Activated T-helper 2 cell treated with anti-CD3 and anti-CD28 coated beads, Interferon-gamma antibody, Interleukin-2, Interleukin-4, amounts not matched to agents 10 μg/mL and 5 μg/mL and 100 μg/mL, durations not matched to agents 14 hours and 24 hours and 36 hours (primary cell): ENCODE measurements at places on chromosomes 5 and 9. TPM values are rescaled to one million over a fixed set of nuclear protein-coding genes. Genes with fewer than 3 reads are reported as not detected.

GRCh38 chr9:15156241-15156640, 150.8 kb downstream of the TTC39B start:
- no peaks in the 10 kb centered on the region for H3K36me3 ChIP-seq
- peaks cover 10% of the 10 kb centered on the region for H3K27me3 ChIP-seq
- no peaks in the 10 kb centered on the region for H3K4me1 ChIP-seq
- no peak overlapping the region for H3K4me3 ChIP-seq
- no peak overlapping the region for H3K27ac ChIP-seq

DNA sequence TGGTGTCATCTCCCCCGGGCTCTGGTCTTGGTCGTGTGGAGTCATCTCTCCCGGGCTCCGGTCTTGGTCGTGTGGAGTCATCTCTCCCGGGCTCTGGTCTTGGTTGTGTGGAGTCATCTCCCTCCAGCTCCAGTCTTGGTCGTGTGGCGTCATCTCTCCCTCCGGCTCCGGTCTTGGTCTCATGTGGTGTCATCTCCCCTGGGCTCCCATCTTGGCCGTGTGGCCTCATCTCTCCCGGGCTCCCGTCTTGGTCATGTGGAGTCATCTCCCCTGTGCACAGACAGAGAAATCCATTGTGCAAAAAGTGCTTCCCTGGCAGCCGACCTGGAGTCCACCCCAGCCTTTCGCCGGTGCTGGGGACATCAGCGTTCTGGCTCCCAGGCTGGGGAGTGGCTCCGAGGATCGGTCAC, 91.1 kb upstream of the CACNA1B start:
- H3K4me3 ChIP-seq = no peak overlapping the region
- no peaks in the 10 kb centered on the region for H3K27me3 ChIP-seq
- H3K4me1 ChIP-seq = peaks cover 2% of the 10 kb centered on the region
- H3K27ac ChIP-seq = no peak overlapping the region
- peaks cover 55% of the 10 kb centered on the region for H3K36me3 ChIP-seq

DNA sequence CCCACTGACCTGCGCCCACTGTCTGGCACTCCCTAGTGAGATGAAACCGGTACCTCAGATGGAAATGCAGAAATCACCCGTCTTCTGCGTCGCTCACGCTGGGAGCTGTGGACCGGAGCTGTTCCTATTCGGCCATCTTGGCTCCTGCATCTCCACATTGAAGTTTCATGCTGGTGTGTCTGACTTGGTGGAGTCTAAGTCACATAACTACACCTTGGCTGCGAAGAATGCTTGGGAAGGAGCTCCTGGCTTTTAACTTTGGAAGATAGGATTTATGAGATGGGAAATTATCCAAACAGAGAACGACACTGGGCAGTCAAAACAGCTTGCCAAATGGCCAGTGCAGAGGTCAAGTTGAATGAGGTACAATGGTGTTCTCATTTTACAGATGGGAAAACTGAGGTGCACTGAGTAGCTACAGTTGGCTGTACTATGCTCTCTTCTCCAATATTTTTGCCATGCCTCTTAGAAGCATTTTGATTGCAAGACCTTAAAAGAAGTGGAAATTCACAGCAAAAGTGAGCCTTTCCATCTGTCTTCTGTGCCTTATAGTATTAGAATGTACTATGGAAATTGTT, 36.7 kb downstream of the CCDC192 start:
- no peaks in the 10 kb centered on the region for H3K4me1 ChIP-seq
- peaks cover 3% of the 10 kb centered on the region for H3K27me3 ChIP-seq
- H3K36me3 ChIP-seq = no peaks in the 10 kb centered on the region
- H3K4me3 ChIP-seq = no peak overlapping the region

DNA sequence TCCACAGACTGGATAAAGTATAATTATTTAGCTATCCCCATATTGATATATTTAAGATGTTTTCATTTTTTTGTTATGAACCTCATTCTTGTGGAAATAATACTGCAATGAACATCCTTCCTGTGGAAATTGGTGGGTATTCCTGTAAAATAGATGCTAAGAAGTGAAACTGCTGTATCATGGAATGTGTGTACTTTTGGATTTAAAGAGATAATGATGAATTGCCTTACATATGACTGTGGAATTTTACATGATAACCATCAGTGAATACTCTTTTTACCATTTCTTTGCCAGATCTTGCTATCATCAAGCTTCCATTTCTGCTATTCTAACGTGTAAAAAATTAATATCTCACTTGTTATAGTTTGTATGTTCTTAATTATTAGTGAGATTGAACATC, 847.9 kb downstream of the EFNA5 start:
- H3K36me3 ChIP-seq = no peaks in the 10 kb centered on the region
- no peak overlapping the region for H3K4me3 ChIP-seq
- DNase-seq = no peak
- no peaks in the 10 kb centered on the region for H3K4me1 ChIP-seq

GRCh38 chr5:119404033-119404432, 48.2 kb downstream of the TNFAIP8 start:
- no peak overlapping the region for H3K27ac ChIP-seq
- no peak for DNase-seq
- H3K36me3 ChIP-seq = peaks cover 3% of the 10 kb centered on the region

Gene HTR4
- total RNA-seq = not detected in 2 replicates

GRCh38 chr9:134369416-134370212, 43.4 kb downstream of the RXRA start:
- H3K27me3 ChIP-seq = no peaks in the 10 kb centered on the region
- H3K36me3 ChIP-seq = no peaks in the 10 kb centered on the region
- no peak for DNase-seq
- H3K4me3 ChIP-seq = no peak overlapping the region

GRCh38 chr9:90727488-90727887, 74.1 kb upstream of the SYK start:
- no peak overlapping the region for H3K4me3 ChIP-seq
- peaks cover 17% of the 10 kb centered on the region for H3K27me3 ChIP-seq
- H3K4me1 ChIP-seq = no peaks in the 10 kb centered on the region
- no peak overlapping the region for H3K27ac ChIP-seq
- no peaks in the 10 kb centered on the region for H3K36me3 ChIP-seq

- DNase-seq = no peak
- no peaks in the 10 kb centered on the region for H3K36me3 ChIP-seq
- no peak overlapping the region for H3K27ac ChIP-seq
- H3K27me3 ChIP-seq = no peaks in the 10 kb centered on the region
- no peak overlapping the region for H3K4me3 ChIP-seq
These were observed 829.1 kb downstream of the PTPRD start for GRCh38 chr9:9783711-9784110.

DNA sequence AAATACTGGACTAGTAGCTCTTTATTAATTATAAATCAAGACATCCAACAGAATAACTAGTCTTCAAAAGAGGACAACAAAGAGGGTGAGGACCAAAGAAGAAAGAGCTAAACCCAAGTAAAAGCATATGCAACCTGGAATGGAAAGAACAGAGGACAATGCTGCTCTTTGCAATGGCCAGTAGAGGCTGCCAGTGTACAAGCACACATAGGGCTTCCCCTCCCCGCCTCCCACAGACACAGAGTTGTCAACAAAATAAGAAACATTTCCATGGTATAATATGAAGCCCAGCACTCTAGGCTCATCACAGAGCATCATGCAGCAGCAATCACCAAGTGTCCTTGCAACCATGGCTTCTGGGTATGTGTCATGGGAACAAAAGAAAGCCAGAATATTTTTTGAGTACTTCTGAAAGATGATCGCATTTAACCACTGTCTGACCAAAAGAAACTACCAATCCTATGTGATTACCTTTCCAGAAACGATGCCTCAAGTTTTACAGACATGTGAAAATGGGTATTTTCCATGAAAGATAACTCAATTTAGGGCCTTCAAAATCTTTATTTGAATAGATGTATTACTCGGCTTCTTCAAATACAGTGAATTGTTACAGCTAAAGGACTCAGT, 58.1 kb downstream of the RFX3 start:
- peaks cover 7% of the 10 kb centered on the region for H3K4me1 ChIP-seq
- peak; percentile 41 for DNase-seq
- H3K4me3 ChIP-seq = no peak overlapping the region
- no peaks in the 10 kb centered on the region for H3K27me3 ChIP-seq
- no peak overlapping the region for H3K27ac ChIP-seq

Gene ZNG1F
- 8.5 and 11.4 TPM in 2 replicates for total RNA-seq

DNA sequence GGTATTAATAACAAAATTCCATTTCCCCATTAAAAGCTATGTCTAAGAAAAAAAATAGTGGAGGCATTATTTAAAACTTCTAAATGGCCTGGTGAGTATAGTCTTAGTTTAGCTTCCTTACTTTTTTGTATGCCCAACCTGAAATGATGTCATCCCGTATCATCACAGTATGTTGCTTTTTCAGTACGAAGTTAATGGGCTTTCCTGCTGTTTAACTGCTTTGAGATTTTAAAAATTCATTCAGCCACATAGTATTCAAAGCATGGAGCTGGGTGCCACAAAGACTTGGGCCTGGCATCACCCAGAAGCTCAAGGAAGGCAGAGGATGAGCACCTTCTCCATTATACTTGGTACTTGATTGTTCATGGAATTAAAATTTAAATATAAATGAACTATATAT, 7.4 kb downstream of the F2RL2 start:
- H3K4me1 ChIP-seq = peaks cover 2% of the 10 kb centered on the region
- H3K36me3 ChIP-seq = peaks cover 26% of the 10 kb centered on the region
- no peak overlapping the region for H3K4me3 ChIP-seq
- no peak for DNase-seq
- no peak overlapping the region for H3K27ac ChIP-seq
